ENCODE measurements at places on chromosomes 11 and 22.

GRCh38 chr11:75639762-75640181 lies 29.1 kb downstream of the MAP6 start:
- DNase-seq = no peak

- DNase-seq = no peak
Observed at GRCh38 chr11:70625582-70626518, 227.5 kb downstream of the CTTN start.

- no peak for DNase-seq
Observed at GRCh38 chr11:1571760-1572196, 293 bp downstream of the DUSP8 start.

DNA sequence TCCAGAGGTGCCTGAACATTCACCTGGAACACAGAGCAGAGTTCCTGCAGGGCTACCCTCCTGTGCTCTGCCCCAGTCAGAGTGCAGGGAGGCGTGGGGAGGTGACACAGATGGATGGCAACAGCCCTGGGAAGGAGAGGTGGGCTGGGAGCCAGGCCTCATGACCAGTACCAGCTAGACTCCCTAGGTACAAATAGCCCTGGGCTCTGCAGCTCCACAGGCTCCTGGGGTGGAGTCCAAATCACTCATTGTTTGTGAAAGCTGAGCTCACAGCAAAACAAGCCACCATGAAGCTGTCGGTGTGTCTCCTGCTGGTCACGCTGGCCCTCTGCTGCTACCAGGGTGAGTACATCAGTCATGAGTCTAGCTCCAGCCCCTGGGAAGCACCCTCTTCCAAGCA lies at the start of gene SCGB1D2:
TSS of gene SCGB1D2 (plus strand) at position 219 of the 400 bp plus-strand sequence. CDS start at position 288, 69 bp downstream.
- DNase-seq = no peak

GRCh38 chr11:35815556-35816315 lies 128.1 kb upstream of the LDLRAD3 start:
- DNase-seq = no peak

- DNase-seq = no peak
Observed at GRCh38 chr11:35116245-35116644, 22.7 kb upstream of the CD44 start.

GRCh38 chr11:29063630-29064361 lies 953.0 kb downstream of the KCNA4 start:
- DNase-seq = no peak

DNA sequence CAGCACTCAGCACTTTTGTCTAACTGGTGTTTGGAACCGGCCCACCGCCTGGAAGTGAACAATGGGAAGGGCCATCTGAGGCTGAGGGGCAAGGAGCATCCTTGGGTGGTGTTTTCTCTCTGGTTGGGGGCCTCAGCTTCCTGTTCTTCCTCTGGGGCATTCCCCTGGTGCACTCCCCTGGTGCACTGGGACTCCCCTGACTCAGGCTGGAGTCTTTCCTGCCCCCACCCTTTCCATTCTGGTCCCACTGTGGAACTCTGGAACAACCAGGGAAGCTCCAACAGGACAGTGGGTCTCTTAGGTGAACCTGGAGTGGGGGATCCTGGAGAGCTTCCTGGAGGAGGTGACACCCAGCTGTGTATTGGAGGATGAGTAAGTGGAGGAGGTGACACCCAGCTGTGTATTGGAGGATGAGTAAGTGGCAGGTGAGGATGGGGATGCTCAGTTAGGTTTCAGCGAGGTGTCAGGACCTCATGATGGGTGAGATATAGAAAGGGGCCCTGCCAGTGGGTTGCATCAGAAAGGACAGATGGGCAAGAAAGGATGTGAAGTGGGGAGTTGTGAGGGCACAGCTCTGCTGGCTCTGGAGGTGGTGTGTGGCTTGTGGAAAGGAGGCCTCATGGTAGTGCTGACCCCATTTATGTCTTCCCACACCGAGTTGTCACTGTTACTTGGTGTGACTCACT lies 132.1 kb downstream of the OSBP2 start:
- DNase-seq = no peak

- DNase-seq = no peak
Observed at GRCh38 chr11:73981051-73981805, 1.4 kb downstream of the UCP2 start.

DNA sequence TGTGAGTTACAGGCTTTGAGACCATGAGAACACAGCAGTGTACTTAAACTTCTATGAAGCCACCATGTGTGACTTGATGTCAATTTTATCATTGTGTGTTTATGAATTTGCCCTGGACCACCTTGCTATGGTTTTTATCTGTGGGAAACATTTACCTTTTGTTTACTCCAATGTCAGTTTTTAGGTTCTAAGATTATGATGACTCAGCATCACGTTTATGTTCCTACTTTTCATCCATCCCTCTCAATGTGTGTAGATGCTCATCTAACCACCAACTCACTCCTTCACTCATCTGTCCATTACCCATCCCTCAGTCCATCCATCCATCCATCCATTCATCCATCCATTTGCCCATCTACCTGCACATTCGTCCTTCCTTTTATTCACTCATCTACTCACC lies 338.8 kb downstream of the MIAT start:
- no peak for DNase-seq

DNA sequence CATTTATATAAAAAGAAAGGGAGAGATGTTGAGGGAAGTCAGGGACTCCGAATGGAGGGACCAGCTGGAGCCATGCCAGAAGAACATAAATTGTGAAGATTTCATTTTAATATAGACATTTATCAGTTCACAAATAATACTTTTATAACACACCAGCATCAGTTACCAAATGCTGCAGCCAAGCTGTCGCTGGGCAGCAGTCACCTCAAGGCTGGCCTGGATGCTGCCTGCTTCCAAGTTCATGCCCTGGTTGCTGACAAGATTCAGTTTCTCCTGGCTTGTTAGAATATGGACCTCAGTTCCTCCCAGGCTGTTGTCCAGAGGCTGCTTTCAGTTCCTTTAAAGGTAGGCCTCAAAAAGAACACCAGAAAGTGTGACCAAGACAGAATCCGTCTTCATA lies 30.8 kb upstream of the ALDH3B2 start:
- DNase-seq = no peak

- DNase-seq = no peak
Observed at GRCh38 chr11:36374726-36375125, 78.6 kb downstream of the PRR5L start.

DNA sequence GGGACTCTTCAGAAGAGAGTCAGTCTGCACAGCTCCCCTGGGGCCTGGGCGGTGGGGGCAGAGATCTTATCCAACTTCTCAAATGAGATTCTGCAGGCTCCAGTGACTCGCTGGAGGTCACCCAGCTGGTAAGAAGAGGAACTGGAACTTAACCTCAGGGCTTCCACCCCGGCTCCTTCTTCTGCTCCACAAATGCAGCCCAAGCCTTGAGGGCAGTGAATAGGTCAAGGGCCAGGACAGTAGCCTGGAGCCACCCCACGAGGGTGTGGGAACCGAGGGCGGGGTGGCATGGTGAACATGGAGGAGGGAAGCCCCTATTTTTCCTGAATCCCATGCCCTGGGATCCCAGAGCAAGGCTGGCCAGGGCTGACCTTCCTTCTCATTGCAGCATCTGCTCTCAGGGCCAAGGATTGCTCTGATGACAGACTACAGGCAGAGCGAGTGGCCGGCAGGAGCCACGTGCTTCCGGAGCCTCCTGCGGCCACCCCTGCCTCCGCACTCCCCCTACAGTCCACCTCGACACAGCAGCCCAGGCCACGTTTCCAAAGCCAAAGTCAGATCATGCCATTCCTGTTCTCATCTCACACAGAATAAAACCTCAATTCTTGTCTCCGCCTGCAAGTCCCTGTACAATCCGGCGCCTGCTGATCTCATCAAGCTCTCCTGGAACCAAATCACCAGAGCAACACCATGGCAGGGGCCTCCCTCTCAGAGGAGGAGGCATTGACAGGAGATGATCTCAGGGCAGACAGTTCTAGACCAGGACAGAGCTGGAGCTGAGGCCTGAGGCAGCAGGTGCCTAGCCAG lies 21.1 kb upstream of the UPK3A start:
- DNase-seq = peak; percentile 45

DNA sequence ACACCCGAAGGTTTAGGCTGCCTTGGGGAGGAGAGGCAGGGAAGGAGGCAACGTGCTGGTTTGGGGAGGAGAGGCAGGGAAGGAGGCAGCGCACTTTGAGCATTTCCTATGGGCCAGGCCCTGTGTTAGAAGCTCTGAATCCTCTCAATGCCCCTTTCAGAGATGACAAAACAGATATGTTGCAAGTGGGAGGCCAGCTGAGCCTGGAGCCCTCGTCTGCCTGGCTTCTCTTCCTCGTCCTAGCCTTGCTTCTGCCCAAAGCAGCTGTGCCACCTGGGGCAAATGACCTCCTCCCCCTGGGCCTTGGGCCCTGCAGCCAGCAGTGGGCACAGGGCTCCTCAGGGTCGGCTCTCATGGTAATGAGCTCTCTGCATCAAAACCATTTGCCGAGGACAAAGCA lies 15.3 kb upstream of the LRRC32 start:
- no peak for DNase-seq

GRCh38 chr11:70325824-70326223 lies 55.3 kb downstream of the PPFIA1 start:
- DNase-seq = no peak

DNA sequence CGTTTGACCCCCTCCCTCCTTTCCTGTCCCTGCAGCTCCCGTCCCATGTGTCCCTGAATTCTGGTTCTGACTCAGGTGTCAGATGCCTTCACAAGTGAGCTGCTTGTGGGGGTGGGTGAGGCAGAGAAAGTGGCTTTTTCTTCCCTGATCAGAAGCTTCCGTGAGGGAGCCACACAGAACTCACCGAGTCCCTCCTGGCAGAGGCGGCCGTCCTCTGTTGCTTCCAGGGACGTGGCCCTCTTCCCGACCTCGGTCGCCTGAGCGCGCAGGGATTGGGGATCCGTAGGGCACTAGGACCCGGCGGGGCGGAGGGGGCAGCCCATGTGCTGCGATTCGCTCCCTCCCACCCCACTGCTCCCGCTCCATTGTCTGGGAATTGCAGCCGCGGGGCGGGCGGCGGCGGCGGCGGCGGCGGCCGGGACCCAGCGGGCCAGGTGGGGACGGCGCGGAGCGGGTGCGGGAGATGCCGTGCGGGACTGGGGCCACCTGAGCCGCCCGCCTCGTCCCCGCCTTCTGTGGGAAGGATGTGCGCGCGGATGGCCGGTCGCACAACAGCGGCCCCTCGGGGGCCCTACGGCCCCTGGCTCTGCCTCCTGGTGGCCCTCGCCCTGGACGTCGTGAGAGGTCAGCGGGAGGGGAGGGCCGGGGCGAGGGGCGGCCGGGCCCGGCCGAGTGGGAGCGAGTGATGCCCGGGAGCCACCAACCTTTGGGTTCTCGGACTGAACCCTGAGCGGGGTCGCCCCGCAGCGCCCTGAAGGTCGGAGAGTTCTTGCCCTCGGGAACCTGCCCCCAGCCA lies at the start of gene TMEM132A:
TSS of gene TMEM132A (plus strand) at position 351 of the 796 bp plus-strand sequence. CDS start at position 525, 174 bp downstream.
- DNase-seq = no peak

GRCh38 chr22:50304528-50305392 lies 2.7 kb downstream of the PLXNB2 start:
- no peak for DNase-seq

DNA sequence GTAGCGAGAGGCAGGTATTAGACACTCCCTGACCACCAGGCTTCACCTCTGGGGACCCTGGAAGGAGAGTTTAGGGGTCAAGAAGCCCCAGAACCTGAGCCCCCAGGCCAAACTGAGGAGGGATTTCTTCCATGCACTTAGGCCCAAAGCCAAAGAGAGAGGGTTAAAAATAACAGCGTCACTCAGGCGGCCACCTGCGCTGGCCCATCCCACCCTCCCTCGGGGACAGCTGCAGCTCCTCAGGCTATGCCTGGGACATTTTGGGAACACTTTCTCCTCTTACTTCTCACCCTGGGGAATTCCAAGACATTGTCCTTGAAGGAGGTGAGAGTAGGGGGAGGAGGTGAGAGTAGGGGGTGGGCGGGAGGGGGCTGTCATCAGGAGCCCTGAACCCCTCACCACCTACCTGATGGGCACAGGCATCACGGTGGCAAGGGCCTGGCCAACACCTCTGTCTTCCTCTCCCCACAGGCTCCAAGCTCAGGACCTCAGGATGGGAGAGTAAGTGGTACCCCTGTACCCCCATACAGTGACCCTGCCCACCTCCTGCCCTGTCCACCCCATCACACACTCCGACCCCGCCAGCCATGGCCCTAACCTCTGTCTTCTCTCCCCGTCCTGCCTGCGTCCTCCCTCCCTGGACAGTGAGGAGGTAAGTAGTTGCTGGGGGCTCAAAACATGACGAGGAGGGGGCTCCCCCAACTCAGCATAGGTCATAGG lies 583 bp downstream of the TNNI2 start:
- DNase-seq = no peak

- DNase-seq = no peak
Observed at GRCh38 chr11:75312346-75312745, 39.1 kb downstream of the ARRB1 start.

GRCh38 chr22:50078246-50078645 lies 7.0 kb downstream of the MLC1 start:
- DNase-seq = no peak

- DNase-seq = no peak
Observed at GRCh38 chr11:65609229-65609628, 4.8 kb downstream of the MAP3K11 start.

GRCh38 chr11:117830674-117831351 lies 6.3 kb upstream of the FXYD2 start:
- DNase-seq = no peak

GRCh38 chr11:123536690-123537437 lies 106.8 kb downstream of the GRAMD1B start:
- no peak for DNase-seq

DNA sequence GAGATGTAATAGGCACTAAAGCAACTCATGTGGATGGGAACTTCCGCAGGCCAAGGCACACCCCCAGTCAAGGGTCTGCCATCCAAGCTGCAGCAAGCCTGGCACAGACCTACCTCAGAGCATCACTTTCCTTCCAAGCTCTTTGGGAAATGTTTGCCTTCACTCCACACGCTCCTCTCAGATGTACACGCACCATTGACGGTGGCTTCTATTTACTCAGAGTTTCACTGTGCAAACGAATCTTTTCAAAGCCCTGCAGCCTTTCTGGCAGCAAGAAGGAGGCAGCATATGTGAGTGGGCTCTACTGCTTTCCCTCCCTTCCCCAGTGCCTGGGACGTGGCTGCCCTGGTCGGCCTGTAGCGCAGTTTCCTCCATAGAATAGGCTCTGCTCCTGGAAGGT lies 60.9 kb upstream of the USP47 start:
- no peak for DNase-seq

GRCh38 chr11:60206616-60207015 lies 23.7 kb upstream of the MS4A6A start:
- DNase-seq = no peak

GRCh38 chr22:42865536-42865935 lies 8.5 kb upstream of the ARFGAP3 start:
- no peak for DNase-seq

GRCh38 chr11:112880495-112880894 lies 80.7 kb upstream of the NCAM1 start:
- no peak for DNase-seq

DNA sequence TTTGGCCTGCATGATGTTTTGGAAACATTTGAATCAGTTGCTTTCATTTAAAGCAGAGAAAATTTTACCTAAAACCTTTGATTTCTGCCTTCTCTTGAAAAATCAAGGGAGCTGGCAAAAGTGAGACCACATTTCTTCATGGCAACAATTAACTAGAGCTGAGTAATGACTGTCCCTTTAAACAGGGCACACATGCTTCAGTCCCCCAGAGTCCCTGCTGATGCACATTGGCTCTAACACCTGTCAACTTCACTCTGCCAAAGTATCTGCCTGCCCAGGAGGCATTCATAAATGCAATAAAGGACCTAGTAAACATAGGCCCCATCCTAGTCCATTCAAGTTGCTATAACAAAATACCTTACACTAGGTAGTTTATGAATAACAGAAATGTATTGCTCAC lies 87.1 kb upstream of the LDLRAD3 start:
- no peak for DNase-seq

GRCh38 chr11:47946682-47947559 lies 33.4 kb upstream of the PTPRJ start:
- no peak for DNase-seq

Data from naive thymus-derived CD8-positive, alpha-beta T cell (primary cell).